Naive thymus-derived CD4-positive, alpha-beta T cell (primary cell): ENCODE measurements at places on chromosomes 6 and 20.

DNA sequence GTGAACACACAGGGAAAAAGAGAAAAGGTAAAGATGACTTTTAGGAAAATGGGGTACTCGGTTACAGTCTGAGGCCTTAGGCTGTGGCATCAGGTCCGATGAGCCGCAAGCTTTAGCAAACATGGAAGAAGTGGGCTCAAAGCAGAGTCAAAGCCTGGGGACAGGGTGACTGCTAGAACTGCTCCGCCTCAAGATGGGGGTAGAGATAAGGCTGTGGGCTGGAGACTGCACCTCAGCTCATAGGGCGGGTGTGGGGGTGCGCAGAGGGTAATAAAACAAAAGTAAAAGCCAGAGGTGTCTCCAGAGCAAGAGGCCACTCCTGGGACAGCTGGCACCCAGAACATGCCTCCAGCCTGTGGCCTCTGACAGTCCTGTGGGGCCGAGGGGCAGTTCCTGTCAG, 21.3 kb upstream of the SYNDIG1 start:
- DNase-seq = no peak

GRCh38 chr6:53984581-53984980, 126.7 kb upstream of the MLIP start:
- DNase-seq = no peak

DNA sequence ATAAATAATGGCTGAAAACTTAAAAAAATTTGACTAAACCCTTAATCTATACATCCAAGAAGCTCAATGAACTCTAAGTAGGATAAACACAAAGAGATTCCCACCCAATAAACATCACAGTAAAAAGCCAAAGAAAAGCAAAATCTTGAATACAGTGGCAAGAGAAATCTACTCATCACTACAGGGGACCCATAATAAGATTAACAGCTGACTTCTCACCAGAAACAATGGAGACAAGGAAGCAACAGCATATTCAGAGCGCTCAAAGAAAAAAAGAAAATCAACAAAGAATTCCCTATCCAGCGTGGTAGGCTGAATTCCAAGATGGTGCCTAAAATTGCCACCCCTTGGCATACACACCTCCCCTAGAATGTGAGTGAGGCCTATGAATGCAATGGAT, 18.6 kb downstream of the SNX3 start:
- DNase-seq = no peak

- no peak for DNase-seq
Observed at GRCh38 chr6:133817460-133818047, 71.4 kb upstream of the TCF21 start.

GRCh38 chr20:52789716-52790115, 182.4 kb upstream of the TSHZ2 start:
- DNase-seq = no peak

GRCh38 chr6:3822747-3823445, 26.3 kb upstream of the FAM50B start:
- DNase-seq = no peak

GRCh38 chr6:20319520-20320357, 81.9 kb upstream of the E2F3 start:
- DNase-seq = peak; percentile 38

GRCh38 chr6:15870333-15871043, 207.7 kb upstream of the DTNBP1 start:
- no peak for DNase-seq

- DNase-seq = no peak
Observed at GRCh38 chr6:142763205-142763604, 181.8 kb downstream of the HIVEP2 start.
